ENCODE measurements at places on chromosomes 1 and 21.

DNA sequence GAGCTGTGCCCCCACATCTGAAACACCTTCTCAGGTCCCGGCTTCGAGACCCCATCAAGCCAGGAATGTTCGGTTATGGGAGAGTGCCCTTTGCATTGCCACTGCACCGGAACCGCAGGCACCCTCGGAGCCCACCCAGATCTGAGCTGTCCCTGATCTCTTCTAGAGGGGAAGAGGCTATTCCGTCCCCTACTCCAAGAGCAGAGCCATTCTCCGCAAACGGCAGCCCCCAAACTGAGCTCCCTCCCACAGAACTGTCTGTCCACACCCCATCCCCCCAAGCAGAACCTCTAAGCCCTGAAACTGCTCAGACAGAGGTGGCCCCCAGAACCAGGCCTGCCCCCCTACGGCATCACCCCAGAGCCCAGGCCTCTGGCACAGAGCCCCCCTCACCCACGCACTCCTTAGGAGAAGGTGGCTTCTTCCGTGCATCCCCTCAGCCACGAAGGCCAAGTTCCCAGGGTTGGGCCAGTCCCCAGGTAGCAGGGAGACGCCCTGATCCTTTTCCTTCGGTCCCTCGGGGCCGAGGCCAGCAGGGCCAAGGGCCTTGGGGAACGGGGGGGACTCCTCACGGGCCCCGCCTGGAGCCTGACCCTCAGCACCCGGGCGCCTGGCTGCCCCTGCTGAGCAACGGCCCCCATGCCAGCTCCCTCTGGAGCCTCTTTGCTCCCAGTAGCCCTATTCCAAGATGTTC, 4.3 kb downstream of the ADAMTSL4 start:
- DNase-seq = no peak

DNA sequence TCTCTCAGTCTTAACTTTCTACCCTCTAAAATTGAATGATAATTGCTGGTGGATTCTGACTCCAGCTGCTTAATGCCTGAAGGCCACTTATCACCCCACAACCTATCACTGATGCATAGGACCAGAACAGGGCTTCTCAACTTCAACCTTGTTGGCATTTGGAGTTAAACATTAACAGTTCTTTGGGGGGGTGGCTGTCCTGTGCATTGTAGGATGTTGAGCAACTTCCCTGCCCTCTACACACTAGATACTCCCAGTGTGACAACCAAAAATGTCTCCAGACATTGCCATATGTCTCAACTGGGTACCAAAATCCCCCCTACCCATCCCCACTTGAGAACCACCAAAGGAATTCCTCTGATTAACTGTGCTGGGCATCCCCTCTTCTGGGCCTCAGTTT, 275.4 kb upstream of the TMEM51 start:
- no peak for DNase-seq

DNA sequence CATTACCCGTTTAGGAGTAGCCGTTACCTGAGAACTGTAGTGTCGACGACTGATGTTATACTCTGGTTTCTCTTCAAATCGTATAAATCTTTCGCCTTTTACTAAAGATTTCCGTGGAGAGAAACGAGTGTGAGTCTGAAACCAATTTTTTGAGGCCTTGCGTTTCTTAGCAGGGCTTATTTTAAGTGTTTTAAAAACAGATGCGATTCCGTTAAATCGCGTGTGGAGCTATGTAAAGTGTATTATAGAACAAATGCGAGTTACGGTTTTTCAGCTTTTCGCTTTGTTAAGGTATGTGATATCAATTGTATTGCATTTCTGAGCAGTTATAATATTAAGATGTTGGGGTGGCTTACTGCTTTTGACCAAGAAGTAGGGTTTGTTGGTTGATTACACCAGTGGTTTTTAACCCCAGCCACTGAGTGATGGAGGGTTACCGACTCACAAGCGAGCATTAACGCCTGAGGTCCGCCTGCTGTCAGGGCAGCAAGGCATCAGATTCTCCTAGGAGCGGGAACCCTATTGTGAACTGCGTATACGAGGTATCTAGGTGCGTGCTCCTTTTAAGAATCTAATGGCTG, 18.0 kb downstream of the KIAA2013 start:
- DNase-seq = peak; percentile 100

DNA sequence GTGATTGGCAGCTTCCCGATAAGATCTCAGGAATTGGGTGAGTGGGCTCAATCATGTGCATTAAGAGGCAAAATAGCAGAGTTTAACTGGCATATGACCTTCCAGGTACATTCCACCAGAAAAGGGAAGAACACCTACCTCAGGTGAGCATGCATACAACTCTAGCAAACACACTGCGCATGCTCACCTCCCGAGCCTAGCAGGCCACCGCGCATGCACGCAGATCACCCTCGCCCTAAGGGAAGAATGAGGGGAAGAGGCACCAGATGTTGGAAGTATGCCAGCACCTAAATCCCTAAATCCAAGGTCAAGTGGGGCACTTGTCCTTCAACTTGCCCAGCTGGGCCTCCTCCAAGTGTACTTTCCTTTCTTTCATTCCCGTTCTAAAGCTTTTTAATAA, 23.6 kb upstream of the CBR3 start:
- no peak for DNase-seq

DNA sequence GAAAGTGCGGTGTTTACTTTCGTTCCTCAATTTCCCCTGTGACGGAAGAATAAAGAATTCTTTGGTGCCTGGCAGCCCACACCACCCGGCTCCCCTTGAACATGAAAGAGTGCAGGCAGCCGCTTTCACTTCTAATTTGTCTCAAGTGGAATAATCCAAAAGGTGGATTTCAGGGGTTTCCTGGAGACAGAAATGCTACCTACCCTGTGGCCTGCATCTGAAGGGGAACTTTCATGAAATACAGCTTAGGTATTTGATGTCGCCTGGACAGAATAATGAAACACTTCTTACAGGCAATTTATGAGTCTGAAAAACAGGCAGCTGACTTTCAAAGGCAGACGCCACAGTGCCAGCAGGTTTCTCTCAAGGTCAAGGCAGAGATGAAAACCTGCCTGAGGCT, 169.5 kb upstream of the USP24 start:
- no peak for DNase-seq

DNA sequence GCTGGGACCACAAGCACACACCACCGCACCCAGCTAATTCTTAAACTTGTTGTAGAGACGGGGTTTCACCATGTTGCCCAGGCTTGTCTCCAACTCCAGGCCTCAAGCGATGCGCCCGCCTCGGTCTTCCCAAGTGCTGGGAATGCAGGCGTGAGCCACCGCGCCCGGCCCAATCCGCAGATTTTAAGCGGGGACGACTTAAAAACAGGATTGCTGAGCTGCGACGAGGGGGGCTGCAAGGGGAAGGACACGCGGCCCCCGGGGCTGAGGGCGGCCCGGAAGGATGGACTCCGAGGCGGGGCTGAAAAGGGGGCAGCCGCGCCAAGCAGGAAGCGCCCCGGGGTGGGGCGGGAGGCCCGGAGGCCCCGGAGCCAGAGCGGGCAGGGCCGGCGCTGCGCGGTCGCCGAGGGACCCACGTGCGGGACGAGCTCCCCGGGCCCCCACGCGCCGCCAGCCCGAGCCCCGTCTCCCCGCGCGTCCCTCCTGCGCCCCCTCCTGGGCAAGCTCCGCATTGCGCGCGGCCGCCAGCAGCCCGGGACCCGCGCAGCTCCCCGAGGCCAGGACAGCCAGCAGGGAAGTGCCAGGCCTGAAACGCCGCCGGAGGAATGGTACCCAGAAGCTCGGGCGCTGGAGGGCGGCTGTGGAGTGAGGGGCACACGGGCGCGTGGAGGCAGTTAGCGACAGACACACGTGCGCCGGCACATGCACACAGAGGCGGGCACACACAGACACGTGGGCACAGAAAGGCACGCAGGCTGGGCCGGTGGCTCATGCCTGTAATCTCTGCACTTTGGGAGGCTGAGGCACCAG, 5.5 kb upstream of the PRKCZ start:
- DNase-seq = peak; percentile 81

Data from NAMALWA (cell line).